ENCODE measurements at places on chromosomes 7 and 10. TPM values are rescaled to one million over a fixed set of nuclear protein-coding genes. Genes with fewer than 3 reads are reported as not detected.

SKIDA1 gene
- total RNA-seq = 1.9 TPM

IFIT1B gene
- total RNA-seq = 0.37 TPM

AKR1C8 gene
- total RNA-seq = not detected

NODAL gene
- not detected for total RNA-seq

GDF2 gene
- total RNA-seq = not detected

Measured in M059J (cell line).